Left kidney (tissue), 8 donors: ENCODE measurements at places on chromosomes 7 and 10. TPM values are rescaled to one million over a fixed set of nuclear protein-coding genes. Genes with fewer than 3 reads are reported as not detected.

DNA sequence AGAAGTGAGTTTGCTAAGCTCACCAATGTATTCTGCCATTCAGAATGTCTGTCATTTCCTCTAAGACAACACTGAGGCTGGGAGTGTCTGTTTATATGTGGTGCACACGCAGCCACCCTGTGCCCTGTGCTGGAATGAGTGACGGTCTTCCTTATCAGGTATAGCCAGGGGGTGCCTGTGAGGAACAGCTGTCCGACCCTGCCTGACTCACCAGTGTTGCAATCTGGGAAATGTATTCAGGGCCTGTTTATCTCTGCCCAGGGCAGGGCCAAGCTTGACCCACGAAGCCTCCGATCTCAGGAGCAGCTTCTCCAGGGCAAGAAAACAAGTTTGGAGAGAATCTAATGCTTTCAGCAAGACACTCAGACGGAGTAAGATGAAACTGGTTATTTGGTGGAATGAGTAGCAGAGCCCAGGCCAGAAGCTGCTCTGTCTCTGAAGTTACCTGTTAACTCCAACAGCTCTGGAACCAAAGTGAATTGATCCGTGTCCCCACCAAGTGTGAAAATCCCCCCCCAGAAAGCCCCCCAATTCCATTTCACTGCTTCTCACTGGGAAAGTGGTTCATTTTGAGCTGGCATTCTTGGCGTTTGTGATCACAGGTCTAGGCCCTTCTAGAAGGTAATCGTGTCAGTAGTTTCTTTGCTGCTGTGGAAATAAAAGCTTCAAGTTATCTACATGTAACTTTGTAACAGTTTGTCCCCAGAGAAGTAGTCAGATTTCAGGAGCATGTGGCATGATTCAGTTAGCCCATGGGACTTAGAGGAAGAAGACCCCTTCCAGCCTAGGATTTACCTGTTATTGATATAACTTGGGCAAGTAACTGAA is 6.1 kb upstream of the UBE2H start:
- no peak for DNase-seq

- no peak for DNase-seq
Measured at GRCh38 chr10:51821045-51821444, 121.7 kb upstream of the CSTF2T start.

DNA sequence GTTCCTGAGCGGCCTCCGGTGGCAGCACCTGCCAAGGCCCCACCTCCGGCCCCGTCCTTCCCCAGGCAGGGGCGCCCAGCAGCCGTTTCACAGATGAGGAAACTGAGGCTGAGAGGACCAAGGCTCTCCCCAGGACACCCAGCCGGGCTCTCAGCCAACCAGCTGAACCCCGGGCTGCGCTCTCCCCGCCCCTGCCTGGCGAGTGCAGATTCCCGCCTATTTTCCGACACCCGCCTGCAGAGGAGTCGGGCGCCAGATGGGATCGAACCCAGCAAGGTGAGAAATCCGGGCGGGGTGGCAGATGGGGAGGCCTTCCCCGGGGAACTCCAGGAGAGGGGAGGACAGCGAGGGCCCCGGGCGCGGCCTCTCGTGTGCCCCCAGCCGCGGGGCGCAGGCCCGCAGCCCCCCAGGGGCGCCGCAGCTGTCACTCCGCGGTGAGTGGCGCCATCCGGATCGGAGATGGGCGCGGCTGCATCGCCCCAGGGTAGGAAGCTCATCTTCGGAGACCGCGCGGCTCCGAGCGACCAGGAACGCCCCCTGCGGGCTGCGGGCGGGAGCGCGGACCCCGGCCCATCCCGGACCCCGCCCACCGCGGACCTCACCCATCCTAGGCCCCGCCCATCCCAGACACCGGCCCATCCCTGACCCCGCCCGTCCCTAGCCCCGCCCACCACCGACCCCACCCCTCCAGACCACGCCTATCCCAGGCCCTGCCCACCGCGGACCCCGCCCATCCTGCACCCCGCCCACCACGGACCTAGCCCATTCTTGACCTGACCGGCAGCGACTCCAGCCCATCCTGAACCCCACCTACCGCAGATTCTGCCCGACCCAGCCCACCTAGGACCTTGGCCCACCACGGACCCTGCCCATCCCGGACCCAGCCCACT is 90.3 kb downstream of the MICALL2 start:
- no peak for DNase-seq

GRCh38 chr10:75240329-75241076 is 4.7 kb upstream of the COMTD1 start:
- DNase-seq = no peak

Gene OR2A1
- 1.2 TPM for polyA plus RNA-seq

Gene CYP3A4
- 0.42 TPM for polyA plus RNA-seq
